ENCODE measurements at places on chromosomes 4 and X. TPM values are rescaled to one million over a fixed set of nuclear protein-coding genes. Genes with fewer than 3 reads are reported as not detected.

DNA sequence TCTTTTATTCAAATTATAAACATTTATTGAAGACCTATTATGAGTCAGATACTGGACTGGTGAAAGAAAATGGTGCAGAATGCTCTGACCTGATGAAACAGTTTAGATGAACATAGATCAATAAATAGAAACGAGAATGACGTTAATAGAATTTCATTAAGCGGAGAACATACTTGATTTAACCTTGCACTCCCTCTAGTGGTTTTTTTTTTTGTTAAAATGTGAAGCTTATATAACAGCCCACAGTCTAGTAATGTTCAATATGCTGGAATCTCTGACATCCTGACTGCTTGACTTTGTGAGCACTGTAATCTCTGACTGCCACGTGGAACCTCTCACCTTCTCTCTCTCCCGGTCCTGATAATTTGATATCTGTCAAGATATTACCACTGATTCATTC lies 32.3 kb downstream of the HDAC8 start:
- peak; percentile 46 for DNase-seq

Gene ARAP2
- total RNA-seq, result 11.2 TPM

Gene ASB12
- total RNA-seq, result not detected

DNA sequence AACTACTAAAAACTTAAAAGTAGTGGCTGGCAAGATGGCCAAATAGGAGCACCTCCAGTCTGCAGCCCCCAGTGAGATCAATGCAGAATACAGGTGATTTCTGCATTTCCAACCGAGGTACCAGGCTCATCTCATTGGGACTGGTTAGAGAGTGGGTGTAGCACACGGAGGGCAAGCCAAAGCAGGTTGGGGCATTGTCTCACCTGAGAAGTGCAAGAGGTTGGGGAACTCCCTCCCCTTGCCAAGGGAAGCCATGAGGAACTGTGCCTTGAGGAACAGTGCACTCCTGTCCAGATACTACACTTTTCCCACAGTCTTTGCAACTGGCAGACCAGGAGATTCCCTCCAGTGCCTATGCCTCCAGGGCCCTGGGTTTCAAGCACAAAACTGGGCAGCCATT lies 311.1 kb downstream of the PAPSS1 start:
- no peak for DNase-seq

GRCh38 chr4:134018846-134019245 lies 182.7 kb downstream of the PABPC4L start:
- no peak for DNase-seq

- DNase-seq, result no peak
Measured at GRCh38 chr4:123233136-123233768, 163.3 kb upstream of the SPRY1 start.
